ENCODE measurements at places on chromosomes 3 and 15. TPM values are rescaled to one million over a fixed set of nuclear protein-coding genes. Genes with fewer than 3 reads are reported as not detected.

Gene CCDC13
- 1.0 TPM for total RNA-seq

Gene CCDC39
- not detected for total RNA-seq

- DNase-seq, result peak; percentile 68
Measured at GRCh38 chr3:14144423-14145075, 19.7 kb downstream of the TMEM43 start.

Gene TERC
- total RNA-seq, result 7.2 TPM

Gene CPN2
- not detected for total RNA-seq

DNA sequence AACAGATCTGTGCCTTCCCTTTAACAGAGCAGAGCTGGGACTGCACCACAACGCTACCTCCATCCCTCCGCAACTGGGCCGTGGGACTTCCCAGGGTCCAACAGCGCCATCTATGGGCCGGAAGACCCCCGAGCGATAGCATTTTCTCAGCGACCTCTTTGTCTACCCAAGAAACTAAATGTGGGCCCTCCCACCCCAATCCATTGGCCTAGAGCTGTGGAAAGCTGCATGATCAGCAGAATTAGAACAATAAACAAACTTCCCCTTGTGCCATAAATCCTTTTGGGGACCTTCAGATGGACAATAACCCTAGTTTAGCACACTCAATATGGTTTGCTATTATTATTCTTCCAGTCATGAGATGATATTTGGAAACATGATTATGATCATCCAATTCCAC, 74.8 kb upstream of the NTRK3 start:
- DNase-seq, result peak; percentile 29

Gene PYGO1
- total RNA-seq, result 4.5 TPM

GRCh38 chr15:94097552-94097951, 133.8 kb upstream of the MCTP2 start:
- DNase-seq, result no peak

GRCh38 chr3:69784954-69785514, 45.8 kb downstream of the MITF start:
- DNase-seq, result peak; percentile 63

Gene LEKR1
- 0.65 TPM for total RNA-seq

GRCh38 chr15:74409225-74409624, 24.5 kb downstream of the SEMA7A start:
- no peak for DNase-seq

Gene C2CD4A
- total RNA-seq, result not detected

Gene CCR3
- not detected for total RNA-seq

Gene ADAMTSL3
- 22.8 TPM for total RNA-seq

- no peak for DNase-seq
Measured at GRCh38 chr15:51576911-51577500, 45.6 kb downstream of the DMXL2 start.

Gene IQCF5
- not detected for total RNA-seq

DNA sequence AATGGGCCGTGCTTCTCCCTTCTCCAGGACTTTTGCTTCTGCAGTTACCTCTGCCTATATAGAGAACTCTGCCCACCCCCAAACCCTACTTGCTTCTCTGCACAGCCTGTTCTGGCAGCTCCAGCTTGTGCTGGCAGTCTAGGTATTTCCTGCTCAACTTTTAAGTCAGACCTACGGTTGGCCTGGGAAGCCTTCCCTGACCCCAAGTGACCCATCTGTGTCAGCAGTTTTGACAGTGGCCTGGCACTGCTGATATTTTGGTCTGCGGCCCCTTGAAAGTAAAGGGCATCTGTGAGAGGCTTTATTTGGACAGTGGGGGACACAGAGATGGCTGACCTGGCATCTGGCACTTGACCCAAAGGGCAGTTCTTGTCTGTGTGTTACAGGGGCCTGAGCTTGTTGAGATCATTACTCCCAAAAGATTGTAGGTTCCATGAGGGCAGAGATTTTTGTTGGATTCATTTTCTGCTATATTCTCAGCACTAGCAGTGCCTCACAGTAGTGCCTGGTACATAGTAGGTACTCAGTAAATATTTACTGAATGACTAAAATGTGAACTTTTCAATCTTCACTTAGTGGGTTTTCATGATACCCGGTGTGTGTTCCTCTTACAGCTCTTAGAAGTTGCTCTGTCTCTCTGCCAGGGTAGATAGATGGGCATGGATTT, 55.2 kb upstream of the TRAK1 start:
- DNase-seq, result no peak

DNA sequence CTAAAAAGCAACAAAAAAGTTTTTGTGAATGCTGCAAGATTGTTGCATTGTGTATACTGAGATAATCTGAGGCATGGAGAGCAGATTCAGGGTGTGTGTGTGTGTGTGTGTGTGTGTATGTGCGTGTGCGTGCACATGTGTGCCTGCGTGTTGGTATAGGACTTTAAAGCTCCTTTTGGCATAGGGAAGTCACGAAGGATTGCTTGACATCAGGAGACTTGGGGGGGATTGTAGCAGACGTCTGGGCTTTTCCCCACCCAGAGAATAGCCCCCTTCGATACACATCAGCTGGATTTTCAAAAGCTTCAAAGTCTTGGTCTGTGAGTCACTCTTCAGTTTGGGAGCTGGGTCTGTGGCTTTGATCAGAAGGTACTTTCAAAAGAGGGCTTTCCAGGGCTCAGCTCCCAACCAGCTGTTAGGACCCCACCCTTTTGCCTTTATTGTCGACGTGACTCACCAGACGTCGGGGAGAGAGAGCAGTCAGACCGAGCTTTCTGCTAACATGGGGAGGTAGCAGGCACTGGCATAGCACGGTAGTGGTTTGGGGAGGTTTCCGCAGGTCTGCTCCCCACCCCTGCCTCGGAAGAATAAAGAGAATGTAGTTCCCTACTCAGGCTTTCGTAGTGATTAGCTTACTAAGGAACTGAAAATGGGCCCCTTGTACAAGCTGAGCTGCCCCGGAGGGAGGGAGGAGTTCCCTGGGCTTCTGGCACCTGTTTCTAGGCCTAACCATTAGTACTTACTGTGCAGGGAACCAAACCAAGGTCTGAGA, 4.7 kb downstream of the BHLHE40 start:
- DNase-seq, result peak; percentile 73

DNA sequence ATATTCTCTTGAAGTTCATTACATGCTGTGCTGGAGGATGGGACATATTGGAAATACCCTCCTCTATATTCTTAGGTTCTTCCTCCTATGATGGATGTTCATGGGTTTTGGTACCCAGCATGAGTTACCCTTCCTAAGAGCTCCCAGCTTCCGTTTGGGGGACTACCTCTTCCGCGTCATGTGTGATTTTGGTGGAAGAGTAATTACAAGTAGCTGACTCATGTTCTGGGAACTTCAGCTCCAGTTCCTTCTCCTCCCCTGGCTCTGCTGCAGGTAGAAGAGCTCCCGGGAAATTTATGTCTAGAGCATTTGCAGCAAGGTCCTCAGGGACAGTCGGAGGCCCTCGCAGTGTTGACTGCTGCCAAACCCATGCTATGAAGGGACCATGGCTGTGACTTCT, 208.8 kb upstream of the IL12A start:
- DNase-seq, result no peak

GRCh38 chr3:159008401-159008800, 206.5 kb downstream of the MFSD1 start:
- no peak for DNase-seq

DNA sequence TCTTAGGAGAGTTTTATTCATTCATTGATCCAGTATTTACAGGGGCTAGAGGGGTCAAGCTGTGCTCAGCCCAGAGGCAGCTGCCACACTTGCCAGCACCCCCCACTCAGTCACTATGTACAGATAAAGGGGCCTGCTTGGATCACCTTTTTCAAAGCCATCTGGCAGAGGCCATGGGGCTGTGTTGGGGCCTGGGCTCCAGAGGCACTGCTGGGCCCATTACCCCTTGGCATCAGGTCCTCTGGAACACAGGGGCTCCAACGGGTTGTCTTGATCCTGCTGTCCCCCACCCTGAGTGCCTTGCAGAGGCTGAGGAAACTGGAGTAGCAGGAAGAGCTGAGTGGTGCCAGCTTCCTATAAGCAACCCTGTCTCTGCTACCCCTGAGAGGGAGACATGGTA, 43.9 kb downstream of the SEMA3G start:
- no peak for DNase-seq

Gene OXTR
- 0.47 TPM for total RNA-seq

GRCh38 chr15:99421172-99421656, 144.6 kb upstream of the MEF2A start:
- DNase-seq, result no peak

- no peak for DNase-seq
Measured at GRCh38 chr15:77596821-77597803, 35.6 kb downstream of the LINGO1 start.

GRCh38 chr3:124995460-124995994, 60.3 kb downstream of the HEG1 start:
- DNase-seq, result peak; percentile 41

GRCh38 chr3:172914854-172915253, 164.3 kb downstream of the ECT2 start:
- no peak for DNase-seq

Gene CCR5
- total RNA-seq, result 1.4 TPM

Gene SLC28A1
- 0.13 TPM for total RNA-seq

Gene PLAAT1
- total RNA-seq, result 5.9 TPM

GRCh38 chr3:168116279-168116678, 20.6 kb upstream of the GOLIM4 start:
- peak; percentile 75 for DNase-seq

Gene GPR62
- total RNA-seq, result not detected

Gene VGLL3
- 8.2 TPM for total RNA-seq

DNA sequence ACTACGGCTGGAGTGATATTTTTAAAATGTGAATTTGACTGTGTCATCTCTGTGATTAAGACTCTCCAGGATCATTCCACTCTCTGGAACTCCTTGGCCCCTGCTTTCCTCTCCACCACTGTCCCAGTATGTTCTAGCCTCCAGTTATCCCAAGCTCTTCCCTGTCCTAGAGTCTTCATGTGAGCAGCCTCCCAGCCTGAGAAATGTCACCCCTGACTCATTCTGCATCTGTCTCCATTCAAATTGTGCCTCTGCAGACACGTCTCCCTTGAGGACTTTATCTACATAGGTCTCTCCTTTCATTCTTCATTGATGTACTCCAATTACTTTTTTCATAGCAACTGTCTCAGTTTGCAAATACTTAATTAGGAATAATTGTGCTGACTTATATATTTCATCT, 317.7 kb upstream of the ADAMTS9 start:
- no peak for DNase-seq

Gene HTR3E
- not detected for total RNA-seq

DNA sequence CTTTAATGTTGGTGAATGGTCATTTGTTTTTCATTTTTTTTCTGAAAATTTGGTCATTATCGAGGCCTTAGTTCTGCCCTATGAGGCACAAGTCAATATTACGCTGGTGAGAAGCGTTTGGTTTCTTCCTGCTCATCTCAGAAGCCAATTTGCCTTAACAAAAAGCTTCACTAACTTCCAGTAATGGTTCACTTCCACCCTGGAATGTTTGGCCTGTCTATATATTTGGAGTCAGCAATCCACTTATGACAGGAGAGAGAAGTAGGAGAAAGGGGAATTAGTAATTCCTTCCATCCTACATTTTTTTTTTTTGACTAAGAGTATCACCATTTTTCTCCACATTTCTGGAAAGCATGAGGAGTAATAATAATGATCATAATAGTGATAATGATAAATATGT, 124.4 kb downstream of the DIPK2A start:
- DNase-seq, result no peak

Gene GXYLT2
- total RNA-seq, result 26.3 TPM

Gene GOLGA8S
- 0.16 TPM for total RNA-seq

GRCh38 chr3:179015551-179016020, 56.0 kb downstream of the ZMAT3 start:
- DNase-seq, result no peak

Gene TTLL13
- not detected for total RNA-seq

DNA sequence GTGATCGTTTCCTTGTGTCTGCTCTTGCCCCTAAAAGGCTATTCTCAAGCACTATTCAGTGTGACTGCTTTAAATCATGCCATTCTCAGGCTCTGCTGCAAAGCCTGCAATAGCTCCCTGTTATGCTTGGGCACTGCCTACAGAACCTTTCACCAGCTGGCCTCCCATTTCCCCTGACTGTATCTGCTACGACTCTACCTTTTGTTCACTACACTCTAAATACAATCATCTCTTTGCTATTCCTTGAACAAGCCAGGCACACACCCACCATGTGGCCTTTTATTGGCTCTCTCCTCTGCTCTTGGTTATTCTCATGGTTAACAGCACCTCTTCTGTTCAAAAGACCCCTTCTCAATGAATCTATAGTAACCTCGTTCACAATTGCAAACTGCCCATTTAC, 29.6 kb upstream of the FNDC3B start:
- no peak for DNase-seq

DNA sequence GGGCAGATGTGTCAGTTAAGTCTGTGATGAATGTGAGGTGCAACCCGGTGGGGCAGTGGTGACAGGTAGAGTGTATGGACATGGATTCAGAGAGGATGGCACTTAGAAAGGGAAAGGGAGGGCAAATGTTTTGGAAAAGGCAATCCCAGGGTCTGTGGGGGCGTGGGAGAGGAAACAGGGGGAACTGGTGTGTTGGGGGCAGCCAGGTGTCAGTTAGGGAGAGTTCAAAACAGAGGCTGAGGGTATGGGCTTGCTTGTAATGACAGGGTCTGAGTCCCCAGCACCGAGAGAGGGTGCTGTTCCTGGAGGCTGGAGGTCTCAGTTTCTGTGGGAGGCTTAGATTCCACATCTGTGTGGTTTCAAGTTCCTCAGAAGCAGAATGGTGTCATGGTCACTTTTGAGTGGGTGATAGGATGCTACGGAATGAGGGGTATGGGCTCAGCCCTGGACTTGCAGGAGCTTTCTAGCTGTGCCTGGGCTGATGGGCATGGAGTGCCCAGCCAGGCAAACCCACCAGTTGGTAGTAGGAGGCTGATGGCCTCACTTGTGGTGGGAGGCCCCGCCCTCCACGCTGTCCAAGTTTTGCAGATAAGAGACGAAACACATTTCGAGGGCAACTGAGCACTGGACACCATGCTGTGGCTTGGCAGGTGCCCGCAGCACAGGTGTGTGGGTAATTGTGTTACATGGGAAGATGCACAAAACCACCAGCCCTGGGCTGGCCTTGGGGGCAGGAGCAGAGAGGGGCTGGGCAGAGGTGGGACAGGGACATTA, 209.4 kb downstream of the RPLP1 start:
- no peak for DNase-seq

DNA sequence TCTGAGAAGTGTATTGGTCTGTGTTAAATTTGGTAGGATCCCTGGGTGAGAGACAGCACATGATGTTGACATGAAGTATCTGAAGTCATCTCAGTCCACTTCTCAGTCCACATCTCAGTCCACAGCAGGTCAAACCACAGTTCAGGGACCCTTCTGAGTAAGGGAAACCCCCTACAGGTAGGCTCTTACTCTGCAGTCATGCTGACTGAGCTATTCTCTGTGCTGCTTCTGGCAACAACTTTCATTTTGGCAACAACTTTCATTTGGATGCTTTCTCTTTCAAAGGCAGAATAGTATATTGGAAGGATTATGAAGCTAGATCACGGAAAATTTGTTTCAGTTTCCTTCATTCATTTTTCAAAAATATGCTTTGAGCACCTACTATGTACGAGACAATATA, 178.2 kb upstream of the GOLIM4 start:
- no peak for DNase-seq

Gene IMPG2
- total RNA-seq, result 0.18 TPM

- DNase-seq, result no peak
Measured at GRCh38 chr3:51888463-51889105, 13.2 kb upstream of the IQCF5 start.

Data from left cardiac atrium (tissue), 4 donors.